Thyroid gland (tissue), 4 donors: ENCODE measurements at places on chromosomes 5 and 9. TPM values are rescaled to one million over a fixed set of nuclear protein-coding genes. Genes with fewer than 3 reads are reported as not detected.

DNA sequence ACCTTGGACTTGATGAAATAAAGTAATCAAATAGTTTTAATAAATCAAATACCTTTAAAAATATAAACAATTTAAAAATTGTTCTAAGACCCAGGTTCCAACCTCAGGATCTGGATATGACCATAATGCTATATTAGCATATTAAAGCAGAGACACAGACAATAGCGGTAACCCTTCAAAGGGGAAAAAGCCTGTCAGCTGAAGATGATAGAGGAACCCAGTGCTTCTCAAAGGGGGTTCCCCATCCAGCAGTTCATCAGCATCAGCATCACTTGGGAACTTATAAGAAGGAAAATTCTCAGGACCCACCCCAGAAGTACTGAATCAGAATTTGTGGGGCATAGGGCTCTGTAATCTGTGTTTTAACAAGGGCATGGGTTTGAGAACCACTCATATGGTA lies 519.6 kb downstream of the RAB3C start:
- DNase-seq, result no peak
- H3K4me3 ChIP-seq, result no peak overlapping the region
- no peaks in the 10 kb centered on the region for H3K36me3 ChIP-seq
- H3K27ac ChIP-seq, result no peak overlapping the region
- no peaks in the 10 kb centered on the region for H3K27me3 ChIP-seq

DNA sequence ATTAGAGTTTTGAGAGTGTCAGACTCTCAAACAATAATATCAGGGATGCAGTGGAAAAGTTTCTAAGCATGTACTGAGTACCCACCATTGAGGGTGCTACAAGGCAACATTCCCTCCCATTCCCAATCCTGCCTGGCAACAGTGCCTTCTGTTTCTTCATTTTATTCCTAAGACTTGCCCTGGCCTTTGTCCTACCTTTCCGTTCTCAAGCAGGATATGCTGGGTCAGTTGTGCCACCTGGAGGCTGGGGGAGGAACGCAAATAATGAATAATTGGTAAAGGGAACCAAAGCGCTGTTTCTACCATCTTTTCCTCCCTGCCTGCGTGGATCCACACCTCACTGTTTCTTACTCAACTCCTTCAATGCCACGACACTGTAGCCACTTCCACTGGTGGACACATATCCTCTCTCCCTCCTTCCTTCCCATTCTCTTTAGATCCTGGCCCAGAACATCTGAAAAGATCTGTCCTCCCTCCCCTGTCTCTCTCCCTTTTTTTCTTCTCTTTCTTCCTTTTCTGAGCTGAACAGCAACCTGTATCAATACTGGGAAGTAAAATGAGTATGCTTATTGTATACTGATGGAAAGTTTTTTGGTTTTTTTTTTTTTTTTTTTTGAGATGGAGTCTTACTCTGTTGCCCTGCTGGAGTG lies 149.5 kb downstream of the C9orf152 start:
- no peak overlapping the region for H3K4me3 ChIP-seq
- no peak overlapping the region for H3K27ac ChIP-seq
- peak; percentile 63 for DNase-seq
- H3K4me1 ChIP-seq, result peaks cover 13% of the 10 kb centered on the region

Gene TEX53
- not detected for total RNA-seq

- H3K27ac ChIP-seq, result no peak overlapping the region
- H3K4me3 ChIP-seq, result no peak overlapping the region
- no peak for DNase-seq
- H3K4me1 ChIP-seq, result peaks cover under 1% of the 10 kb centered on the region
- no peaks in the 10 kb centered on the region for H3K36me3 ChIP-seq
- H3K27me3 ChIP-seq, result no peaks in the 10 kb centered on the region
Measured at GRCh38 chr9:114310471-114311450, 12.1 kb upstream of the ORM1 start.

DNA sequence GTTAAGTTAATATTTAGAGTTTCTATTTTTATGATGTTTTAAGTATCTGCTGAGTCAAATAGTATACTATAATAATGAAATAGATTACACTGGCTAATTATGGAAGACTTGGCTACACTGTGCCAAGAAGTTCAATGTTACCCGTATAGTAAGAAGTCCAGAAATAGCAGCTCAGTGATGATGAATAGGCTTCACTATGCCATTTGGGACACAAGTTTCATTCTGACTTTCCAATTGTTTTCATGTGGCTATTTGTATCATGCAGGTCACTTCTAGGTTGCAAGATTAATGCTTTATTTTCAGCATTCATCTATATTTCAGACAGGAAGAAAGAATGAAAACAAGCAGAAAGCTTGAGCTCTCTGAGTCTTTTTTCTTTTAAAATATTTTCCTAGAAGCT lies 194.5 kb upstream of the RIOK2 start:
- no peak overlapping the region for H3K27ac ChIP-seq
- H3K4me1 ChIP-seq, result no peaks in the 10 kb centered on the region
- no peak for DNase-seq
- H3K4me3 ChIP-seq, result no peak overlapping the region

DNA sequence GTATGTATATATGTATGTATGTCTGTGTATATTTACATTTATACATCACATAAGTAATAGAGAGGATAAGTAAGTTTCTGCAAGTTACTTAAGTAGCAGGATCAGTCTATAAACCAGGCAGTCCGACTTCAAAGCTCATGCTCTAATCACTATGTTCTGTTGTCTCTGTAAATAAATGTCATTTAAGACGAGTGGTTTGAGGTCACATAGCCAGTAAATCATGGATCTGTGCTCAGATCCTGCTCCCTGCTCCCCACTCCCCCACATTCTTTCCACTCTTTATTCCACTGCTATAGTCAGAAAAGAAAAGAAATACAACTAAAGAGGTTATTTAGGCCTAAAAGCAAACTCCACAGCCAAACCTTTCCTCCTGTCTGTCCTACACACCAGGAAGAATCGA lies 90.4 kb downstream of the SERINC5 start:
- no peaks in the 10 kb centered on the region for H3K27me3 ChIP-seq
- H3K4me1 ChIP-seq, result no peaks in the 10 kb centered on the region
- H3K36me3 ChIP-seq, result no peaks in the 10 kb centered on the region
- H3K4me3 ChIP-seq, result no peak overlapping the region
- no peak overlapping the region for H3K27ac ChIP-seq
- DNase-seq, result no peak

- peak overlapping the region; percentile 49 for H3K27ac ChIP-seq
- H3K4me3 ChIP-seq, result no peak overlapping the region
- peaks cover under 1% of the 10 kb centered on the region for H3K36me3 ChIP-seq
- DNase-seq, result no peak
- H3K27me3 ChIP-seq, result no peaks in the 10 kb centered on the region
- peaks cover 17% of the 10 kb centered on the region for H3K4me1 ChIP-seq
Measured at GRCh38 chr9:137034039-137034708, 2.3 kb upstream of the FUT7 start.

Gene PCDHB10
- 1.6 TPM for total RNA-seq

Gene MARCOL
- not detected for total RNA-seq

Gene EGFLAM
- 6.7 TPM for total RNA-seq

Gene SNX30
- 9.1 TPM for total RNA-seq

GRCh38 chr9:104787306-104788015 lies 23.5 kb downstream of the NIPSNAP3B start:
- no peak overlapping the region for H3K4me3 ChIP-seq
- H3K27ac ChIP-seq, result peak overlapping the region; percentile 34
- H3K36me3 ChIP-seq, result peaks cover 62% of the 10 kb centered on the region
- no peak for DNase-seq
- no peaks in the 10 kb centered on the region for H3K27me3 ChIP-seq

Gene NDST1
- total RNA-seq, result 171 TPM

Gene PCDHA3
- 1.2 TPM for total RNA-seq
